ENCODE measurements at places on chromosomes 16 and 17.

DNA sequence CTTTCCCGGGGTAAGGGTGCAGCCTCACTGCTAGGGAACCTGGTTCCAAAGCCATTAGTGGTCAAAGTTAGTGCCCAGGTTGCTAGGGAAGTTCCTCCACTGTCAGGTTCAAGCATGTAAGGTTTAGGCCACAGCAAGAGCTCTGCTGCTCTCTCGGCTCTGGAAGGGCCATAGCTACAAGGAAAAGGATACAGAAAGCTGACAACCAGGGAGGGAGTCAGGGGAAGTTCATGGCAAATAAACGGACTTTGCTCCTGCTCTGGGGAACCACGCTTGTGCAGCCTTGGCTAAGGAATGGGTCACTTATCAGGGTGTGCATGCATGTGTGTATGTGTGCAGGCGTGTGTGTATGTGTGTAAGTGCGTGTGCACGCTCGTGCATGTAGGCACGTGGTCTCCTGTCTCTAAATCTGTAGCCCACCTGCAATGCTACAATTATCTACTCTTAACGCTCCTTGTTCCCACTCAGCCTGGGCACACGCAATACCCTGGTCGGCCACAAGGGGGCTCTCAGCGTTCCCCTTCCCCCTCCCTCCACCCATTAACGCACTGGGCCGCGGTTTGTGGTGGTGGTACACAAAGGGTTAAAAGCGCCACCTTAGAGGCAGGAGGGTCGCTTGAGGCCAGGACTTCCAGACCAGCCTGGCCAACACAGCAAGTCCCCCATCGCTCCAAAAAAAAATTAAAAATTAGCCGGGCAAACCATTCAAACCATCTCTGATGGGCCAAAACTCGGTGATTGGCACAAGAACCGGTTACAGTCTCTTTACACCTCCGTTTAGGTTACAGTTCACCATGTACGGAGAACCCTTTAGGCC is 48.4 kb upstream of the KDM8 start:
- peak; percentile 80 for DNase-seq

DNA sequence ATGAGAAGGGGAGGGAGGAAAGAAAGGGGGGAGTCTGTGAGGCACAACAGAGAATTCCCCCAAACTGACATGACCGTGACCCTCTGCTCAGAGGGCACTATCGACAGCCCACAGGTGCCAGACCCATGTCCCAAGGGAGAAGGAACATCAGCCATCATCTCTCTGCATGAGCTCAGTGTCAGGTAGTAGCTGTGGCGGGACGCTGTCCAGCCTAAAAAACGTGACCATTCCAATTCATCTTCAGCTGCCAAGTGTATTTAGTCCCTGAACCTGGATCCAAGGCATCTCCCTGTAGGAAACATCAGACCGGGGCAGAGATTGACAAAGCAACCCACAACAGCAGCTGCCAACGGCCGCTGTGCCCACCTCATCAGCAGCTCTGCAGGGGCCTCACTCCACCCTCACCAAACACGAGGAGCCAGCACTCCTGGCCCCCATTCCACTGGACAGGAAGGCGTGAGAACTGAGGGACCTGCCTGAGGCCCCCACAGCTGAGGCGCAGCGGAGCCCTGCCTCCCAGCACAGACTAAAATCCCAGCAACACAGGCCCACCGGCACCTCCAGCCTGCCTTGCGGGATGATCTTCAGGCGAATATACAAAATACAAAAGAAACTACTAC is 8.6 kb downstream of the TAF1C start:
- DNase-seq: no peak

GRCh38 chr17:45121055-45121454 is 11.3 kb downstream of the PLCD3 start:
- DNase-seq: no peak

DNA sequence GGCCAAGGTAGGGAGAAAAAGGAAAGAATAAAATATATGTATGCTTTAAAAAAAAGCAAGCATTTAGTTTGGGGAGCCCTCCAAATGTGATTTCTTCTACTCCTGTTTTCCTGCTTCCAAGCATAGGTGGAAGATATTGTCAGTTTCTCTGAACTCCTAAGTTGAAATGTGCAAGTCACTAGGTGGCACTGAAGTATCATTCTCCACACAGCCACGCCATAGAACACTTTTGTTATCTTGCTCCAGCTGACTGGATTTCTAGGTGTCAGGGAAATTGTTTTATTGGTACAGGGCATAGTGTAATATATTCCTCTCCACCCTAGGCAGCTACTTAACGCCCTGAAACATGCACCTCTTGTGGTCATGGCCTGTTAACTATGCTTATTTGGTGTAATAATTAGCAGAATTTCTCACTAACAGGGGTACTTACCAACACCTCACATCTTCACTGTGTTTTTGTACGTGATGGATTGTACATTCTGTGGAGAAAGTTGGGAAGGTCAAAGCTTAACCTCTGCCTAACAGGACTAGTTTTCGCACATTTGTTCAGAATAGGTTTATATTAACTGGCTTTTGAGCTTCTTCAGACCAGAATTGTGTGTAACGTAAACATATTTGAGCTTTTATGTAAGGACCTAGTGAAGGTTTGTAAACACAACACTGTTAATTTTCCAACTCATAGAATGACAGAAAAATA is 69.3 kb downstream of the FTO start:
- DNase-seq: no peak

DNA sequence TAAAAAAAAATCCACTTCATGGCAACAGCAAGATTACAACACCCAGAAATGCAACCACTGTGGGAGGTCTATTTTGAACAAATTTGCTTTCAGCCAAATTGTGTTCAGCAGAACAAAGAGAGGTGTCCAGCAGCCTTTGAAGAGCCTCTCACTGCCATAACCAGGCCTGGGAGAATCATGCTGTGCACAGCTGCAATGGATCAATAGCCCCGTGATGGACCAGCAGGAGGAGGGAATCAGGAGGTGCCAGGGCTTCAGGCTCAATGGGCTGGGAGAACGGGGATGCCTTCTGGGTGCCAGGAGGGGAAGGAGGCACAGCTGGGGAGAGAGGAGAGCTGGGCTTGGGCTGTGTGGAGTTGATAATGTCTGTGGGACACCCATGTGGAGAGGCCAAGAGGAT is 366.2 kb upstream of the EEF2KMT start:
- DNase-seq: no peak

DNA sequence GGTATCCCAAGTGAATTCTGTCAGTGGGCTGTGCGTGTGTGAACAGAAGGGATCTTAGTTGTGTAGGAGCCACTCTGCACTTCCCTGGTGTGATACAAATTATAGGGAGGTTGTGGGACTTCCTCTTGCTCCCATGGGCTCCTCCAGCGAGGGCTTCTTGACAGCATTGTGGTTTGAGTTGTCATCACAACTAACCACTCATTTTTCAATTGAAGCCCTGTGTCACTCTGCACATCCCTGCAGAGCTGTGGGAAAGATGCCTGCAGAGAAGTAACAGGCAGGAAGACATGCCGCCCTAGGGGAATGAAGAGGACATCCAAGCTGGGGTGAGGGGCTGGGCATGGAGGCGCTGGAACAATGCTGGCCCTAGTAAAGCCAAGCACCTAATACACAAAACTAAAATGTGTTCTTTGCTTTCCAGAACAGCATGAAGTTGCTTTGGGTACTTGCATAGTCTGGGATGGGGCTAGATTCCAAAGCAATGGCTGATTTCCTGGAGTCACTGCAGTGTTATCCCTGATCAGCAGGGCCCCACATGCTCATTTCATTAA is 692.5 kb downstream of the TOX3 start:
- no peak for DNase-seq

DNA sequence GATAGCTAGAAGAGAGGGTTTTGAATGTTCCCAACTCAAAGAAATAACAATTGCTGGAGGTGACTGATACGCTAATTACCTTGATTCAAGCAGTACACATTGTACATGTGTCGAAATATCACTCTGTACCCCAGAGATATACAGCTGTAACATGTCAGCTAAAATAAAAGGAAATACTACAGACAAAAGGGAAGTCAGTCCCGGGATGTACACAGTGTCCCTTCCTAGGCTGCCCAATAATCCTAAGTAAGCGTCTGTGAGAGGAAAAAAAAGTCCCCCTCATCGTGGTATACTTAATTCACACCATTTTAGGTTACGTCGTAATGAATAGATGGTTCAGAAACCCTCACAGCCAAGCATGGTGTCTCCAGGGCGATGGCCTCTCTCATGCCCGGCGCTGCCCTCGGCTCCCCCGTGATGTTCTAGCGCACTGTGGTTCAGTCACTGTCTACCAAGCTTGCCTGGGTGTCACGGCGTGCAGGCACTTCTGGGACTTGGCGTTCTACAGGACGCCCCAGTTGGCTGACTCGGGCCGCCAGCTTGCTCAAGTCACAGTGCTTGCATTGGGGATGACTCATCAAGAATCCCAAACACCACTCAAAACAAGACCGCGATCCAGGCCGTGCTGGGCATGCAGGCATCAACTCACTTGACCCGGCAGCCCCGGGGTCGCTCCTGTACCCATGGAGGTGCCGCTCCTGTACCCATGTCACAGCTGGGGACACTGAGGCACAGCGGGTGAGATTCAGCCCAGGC is 27.6 kb downstream of the CCDC40 start:
- DNase-seq: no peak

DNA sequence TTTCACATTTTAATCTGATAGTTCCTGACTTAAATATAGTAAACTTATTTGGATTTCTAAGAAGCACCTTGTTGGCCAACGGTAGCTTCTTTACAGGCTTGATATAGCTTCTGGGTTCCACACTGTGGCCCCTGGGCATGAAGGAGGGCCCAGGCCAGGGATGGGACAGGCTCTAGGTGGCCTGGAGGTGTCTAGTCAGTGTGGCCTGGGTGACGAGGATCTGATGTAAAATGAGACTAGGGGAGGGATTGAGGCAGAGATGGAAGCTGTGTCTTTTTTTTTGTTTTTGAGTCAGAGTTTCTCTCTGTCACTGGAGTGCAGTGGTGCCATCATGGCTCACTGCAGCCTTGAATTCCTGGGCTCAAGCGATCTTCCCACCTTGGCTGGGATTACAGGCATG is 187.0 kb downstream of the PRKCB start:
- no peak for DNase-seq

GRCh38 chr16:10597187-10597601 is 16.8 kb upstream of the EMP2 start:
- DNase-seq: no peak

DNA sequence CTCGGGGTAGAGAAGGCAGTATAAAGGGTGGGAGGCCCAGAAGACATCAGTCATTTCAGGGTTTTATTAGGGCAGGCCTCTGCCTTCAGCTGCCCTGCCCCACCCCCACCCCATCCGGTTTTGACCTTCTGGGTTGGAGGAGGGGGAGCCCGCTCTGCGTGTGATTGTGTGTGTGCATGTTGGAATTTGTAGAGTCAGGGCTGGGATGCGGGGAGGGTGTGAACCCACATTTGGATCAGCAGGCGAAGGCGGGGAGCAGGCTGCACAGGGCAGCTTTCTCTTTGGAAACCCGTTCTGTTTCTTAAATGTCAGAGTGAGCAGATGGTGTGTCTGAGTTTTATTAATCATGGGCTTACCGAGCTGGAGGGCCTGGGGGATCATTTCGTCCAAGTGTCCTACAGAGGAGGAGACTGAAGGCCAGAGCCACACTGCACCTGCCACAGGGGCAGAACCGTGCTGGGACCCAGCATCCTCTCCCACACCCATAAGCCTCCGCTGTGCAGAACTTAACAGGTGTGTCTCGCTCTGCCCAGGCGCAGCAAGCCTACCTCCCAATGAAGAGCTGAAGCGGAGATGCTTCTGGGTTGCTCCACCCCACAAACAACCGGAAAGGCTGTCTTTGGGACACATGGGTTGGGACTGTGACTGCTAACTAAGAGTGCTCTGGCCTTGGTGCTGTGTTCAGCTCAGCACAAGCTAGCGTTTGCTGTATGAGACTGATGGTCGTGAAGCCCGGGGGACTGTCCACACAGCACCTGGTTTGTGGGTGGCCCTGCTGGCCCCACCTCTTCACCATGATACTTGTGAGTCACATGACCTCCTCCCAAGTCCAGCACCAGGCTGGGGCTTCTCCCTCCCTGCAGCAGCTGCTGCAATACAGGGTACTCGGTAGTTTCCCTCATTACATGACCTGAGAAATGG is 70.9 kb upstream of the GSE1 start:
- no peak for DNase-seq

GRCh38 chr17:30323262-30323894 is 10.5 kb downstream of the TMIGD1 start:
- DNase-seq: no peak

DNA sequence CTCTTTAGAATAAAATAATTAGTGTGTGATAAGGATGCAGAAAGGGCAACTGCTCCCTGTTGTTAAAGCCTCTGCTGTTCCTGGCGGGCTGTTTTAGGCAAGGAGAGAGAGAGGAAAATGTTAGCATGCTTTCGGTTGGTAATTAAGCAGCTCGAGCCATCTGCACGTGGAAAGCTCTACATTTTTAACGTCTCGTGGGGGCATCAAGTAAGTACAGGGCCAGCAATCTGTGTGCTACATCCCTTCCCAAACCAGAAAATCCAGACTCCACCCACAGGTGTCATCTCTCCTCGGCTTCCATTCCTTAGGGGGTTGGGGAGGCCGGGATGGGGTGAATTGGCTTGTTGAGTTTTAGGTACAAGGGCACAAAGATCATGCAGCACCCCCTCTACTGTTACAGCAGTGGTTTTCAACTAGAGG is 62.4 kb upstream of the MARCHF10 start:
- DNase-seq: no peak

- DNase-seq: no peak
Observed at GRCh38 chr17:73706428-73706827, 62.2 kb upstream of the SDK2 start.

DNA sequence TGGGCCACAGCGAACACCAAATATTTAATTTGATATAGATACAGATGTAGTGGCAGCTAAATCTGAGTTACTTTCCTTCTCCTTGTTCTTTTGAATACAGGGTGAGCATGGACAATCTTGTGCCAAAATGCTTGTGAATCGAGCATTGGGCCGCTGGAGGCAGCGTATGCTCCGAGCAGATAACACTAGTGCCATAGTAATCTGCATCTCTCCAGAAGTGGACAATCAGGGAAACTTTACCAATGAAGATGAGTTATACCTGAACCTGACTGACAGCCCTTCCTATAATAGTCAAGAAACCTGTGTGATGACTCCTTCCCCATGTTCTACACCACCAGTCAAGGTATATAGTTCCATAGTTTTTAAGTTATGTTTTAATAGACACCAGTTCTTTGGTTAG is 21.2 kb upstream of the BCAS3 start:
- DNase-seq: no peak

DNA sequence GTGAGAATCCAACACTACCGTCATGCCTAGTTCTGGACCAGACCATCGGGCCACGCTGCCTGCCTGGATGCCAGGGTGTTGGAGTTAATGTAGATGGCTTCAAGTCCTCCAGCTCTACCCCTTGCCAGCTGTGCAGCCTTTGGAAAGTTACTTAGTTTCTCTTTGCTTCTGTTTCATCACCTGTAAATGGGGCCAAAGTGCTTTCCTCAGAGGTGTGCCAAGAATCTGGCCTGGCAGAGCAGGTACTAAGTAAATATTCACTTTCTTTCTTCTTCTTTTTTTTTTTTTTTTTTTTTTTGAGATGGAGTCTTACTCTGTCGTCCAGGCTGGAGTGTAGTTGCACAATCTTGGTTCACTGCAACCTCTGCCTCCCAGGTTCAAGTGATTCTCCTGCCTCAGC is 159.5 kb upstream of the RPL38 start:
- no peak for DNase-seq
